ENCODE measurements at places on chromosomes 3 and 15.

DNA sequence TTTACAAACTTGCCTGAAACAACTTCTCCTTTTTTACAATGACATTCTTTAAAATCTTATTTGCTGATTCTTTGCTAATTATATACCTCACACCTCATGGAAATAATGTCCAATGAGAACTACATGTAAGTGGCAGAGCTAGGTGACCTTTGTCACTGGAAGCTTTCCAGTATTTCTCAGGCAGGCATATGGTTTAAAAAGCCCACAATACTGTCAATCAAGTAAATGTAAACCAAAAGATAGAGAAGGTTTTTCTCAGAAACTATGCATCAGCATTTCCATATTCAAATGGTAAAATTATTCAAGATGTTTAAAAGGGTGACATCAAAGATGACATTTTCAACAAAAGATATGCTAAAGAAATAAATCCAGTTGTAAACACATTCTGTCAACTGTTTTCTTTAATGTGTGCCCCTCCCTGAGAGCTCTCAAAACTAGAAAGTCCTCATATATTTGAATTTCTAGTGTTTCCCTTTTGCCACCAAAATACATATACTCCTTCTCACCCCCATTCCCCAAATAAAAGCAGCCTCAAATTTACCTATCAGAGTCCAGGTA is 10.1 kb upstream of the STRIT1 start:
- DNase-seq: no peak

DNA sequence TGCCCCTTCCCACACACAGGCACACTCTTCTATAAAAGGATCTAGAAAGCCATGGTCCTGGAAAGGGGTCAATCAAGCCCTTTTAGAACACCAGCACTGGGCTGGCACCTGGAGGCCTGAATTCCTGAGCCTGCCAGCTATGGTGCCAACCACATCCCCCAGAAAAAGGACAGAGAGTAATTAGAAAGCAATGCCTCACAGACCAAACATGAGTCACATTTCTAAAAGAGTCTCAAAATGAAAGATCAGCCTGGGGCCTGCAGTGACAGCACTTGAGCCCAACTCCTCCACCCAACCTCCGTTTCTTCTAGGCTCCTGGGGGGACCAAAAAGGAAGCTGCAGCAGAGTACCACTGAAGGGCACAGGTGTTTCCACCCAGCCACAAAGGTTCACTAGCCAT is 14.1 kb downstream of the MYLK start:
- DNase-seq: no peak

DNA sequence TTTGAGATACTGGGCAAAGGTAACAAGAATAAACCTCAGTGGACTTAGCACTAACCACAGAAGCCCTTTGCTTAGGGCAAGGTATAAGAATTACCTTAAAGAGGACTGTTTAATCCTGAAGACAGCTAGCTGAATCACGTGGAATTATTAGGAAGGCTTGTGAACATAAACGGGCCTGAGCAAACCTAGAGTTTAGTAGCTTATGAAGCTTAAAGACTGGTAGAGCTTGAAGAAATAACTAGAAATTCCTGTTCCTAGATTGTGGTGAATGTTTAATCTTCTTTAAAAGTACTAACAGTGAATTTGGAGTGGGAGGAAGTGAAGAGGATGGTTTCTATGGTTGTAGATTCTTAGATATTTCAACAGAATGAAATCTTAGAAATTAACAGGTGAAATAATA is 428.9 kb upstream of the THRB start:
- no peak for DNase-seq

- DNase-seq: no peak
Observed at GRCh38 chr3:5019411-5020241, 40.4 kb downstream of the BHLHE40 start.

DNA sequence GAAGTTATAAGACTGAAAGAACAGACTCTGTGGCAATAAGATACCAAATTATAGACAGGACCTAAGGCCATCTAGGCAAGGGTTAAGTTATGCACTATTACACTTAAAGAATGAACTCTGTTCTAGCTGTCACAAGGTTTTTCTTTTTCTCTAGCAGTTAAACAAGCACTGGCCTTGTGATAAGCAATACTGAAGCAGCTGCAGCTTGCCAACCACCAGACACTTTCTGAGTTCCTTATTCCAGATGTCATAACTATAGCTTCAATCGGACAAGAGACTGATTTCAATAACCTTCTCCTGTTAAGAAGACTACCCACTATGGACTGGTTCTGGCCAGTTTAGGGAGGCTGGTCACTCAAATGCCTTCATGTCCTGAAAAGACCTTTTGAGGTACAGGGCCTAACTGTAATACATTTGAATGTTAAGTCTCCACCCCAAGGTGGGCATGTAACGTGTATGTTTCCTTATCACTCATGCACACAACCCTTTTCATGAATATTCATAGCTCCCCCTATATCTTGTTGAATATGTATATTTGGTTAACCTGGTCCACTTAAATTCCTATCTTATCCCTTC is 85.8 kb downstream of the CFAP20DC start:
- DNase-seq: no peak

- no peak for DNase-seq
Observed at GRCh38 chr3:118955914-118956556, 78.6 kb downstream of the IGSF11 start.

GRCh38 chr3:78863306-78864203 is 904.2 kb downstream of the ROBO1 start:
- no peak for DNase-seq

Measured in NCI-H2171 treated with DMSO at 0.1 percent for 48 hours (cell line).